Stimulated activated CD4-positive, alpha-beta T cell treated with anti-CD3 and anti-CD28 coated beads, Interleukin-4, amount 100 ng/mL, for 24 hours (primary cell): ENCODE measurements at places on chromosomes 2 and 18.

GRCh38 chr2:154698296-154698720 lies at the start of gene KCNJ3:
Gene KCNJ3 (plus strand): TSS chr2:154698695. CDS start chr2:154698776, 81 bp downstream.
- DNase-seq = no peak

GRCh38 chr2:38463752-38464151 lies 86.7 kb upstream of the ATL2 start:
- no peak for DNase-seq

DNA sequence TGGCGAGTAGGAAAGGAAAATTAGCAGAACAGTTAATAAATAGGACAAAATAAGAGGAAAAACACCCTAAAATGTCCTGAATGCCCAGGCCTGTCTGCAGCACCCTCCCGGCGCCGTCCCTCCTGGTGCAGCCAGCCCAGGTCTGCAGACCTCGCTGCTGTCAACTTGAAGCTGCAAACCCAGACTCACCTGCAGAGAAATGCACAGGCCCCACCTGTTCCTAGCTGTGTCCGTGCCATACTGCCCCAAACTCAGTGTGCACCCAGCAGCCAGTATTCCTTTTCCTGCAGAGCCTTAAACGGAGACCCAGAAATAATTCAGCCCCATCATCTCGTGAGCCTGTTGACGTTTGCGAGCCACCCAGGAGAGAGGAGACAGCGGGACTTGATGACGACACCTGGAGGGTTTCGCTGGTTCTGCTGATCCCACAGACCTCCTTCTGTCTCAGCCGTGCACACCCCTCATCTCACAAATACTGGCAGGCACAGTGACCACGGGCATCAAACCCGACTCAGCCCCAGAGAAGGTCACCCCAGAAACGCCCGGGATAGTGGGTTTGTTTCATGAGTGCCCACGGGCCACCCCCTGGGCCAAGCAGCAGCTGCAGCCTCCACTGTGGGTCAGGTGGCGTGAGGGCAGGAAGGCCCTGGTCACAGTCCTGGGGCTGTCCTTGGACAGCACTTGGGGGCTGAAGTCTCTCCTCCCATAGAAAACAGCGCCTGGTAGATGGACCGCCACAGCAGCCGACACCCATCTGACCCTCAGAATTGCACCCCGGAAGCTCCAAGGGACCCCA lies 239.5 kb upstream of the SALL3 start:
- DNase-seq = no peak

DNA sequence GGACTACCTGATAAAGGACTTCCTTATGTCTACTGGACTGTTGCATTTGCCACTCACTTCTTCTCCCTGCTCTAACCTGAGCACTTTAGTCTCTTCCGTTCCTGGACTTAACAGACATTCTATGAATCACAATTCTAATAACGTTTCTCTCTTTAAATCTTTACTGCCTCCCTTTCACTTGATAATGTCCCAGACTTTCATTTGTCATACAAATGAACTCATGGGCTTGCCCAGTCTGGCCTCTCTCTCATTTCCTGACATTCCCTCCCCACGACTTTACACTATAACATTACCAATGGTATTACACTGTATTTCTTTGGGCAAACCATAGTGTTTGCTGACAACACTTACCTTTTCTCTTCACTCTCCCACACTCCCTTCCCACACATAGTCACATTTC lies 540.7 kb upstream of the TMEFF2 start:
- no peak for DNase-seq

GRCh38 chr18:2559249-2559648 lies 12.1 kb downstream of the METTL4 start:
- DNase-seq = no peak
